CD4-positive, alpha-beta T cell treated with Interleukin-10 for 1 hour (primary cell): ENCODE measurements at places on chromosomes 13 and 19.

GRCh38 chr13:102197193-102197592 lies 204.7 kb downstream of the FGF14 start:
- DNase-seq, result no peak

DNA sequence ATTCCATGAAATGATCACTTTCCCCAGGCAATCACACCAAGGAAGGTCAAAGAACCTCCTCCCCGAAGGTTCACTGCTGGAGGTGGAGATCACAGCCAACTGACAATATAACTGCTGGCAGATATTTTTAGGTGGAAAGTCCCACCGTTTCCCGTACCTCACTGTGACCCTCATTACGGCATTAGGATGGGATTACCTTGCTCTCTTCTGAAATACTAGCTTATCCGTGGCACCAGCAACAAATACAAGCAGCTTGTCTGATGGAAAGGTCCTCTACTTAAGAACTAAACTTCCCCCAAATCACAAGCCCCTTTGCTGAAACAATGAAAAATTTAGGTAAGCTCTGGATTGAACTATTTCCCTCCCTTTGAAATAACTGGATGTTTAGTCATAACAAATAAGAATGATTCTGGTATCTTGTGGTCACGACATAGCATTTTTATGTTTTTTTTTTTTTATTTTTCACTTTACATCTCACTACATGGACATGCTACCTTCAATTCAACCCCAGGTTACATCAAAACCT lies 178.9 kb downstream of the COL4A1 start:
- no peak for DNase-seq

GRCh38 chr19:3115411-3115810 lies 20.4 kb upstream of the GNA15 start:
- no peak for DNase-seq

- DNase-seq, result no peak
Measured at GRCh38 chr19:52007451-52007805, 583 bp downstream of the ZNF615 start.

GRCh38 chr19:41328842-41329225 lies 18.9 kb downstream of the CCDC97 start:
- DNase-seq, result peak; percentile 28

GRCh38 chr13:54394085-54394700 lies 1365.6 kb downstream of the OLFM4 start:
- DNase-seq, result no peak

DNA sequence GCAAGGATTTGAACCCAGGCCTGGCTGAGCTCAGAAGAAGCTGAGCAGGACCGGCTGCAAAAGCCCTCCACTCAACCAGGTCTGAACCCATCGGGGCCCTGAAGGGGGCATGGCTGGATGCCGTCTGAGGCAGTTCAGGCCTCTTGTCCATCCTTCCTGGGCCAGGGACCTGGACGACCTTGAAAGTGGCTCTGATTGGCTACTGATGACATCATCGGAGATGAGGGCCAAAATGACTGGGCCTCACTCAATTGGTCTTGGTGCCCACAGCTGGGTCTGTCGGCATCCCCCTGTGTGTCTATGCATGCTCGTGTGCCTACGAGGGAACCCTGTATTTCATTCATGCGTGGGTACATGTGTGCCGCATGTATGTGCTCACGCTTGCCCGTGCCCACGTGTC lies 71.8 kb downstream of the PTPRS start:
- DNase-seq, result no peak

DNA sequence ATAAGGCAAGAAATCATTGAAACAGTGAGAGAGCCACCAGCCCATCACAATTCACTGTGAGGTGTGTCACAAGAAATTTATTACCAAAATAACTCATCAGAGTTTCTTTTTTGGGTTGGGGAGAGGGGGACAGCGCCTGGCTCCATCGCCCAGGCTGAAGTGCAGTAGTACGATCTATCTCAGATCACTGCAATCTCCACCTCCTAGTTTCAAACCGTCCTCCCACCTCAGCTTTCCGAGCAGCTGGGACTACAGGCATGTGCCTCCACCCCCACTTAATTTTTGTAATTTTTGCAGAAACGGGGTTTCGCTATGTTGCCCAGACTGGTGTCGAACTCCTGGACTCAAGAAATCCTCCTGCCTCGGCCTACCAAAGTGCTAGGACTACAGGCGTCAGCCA lies 3.6 kb downstream of the IFNL1 start:
- DNase-seq, result no peak

- DNase-seq, result no peak
Measured at GRCh38 chr19:6239401-6239844, 40.4 kb downstream of the MLLT1 start.

DNA sequence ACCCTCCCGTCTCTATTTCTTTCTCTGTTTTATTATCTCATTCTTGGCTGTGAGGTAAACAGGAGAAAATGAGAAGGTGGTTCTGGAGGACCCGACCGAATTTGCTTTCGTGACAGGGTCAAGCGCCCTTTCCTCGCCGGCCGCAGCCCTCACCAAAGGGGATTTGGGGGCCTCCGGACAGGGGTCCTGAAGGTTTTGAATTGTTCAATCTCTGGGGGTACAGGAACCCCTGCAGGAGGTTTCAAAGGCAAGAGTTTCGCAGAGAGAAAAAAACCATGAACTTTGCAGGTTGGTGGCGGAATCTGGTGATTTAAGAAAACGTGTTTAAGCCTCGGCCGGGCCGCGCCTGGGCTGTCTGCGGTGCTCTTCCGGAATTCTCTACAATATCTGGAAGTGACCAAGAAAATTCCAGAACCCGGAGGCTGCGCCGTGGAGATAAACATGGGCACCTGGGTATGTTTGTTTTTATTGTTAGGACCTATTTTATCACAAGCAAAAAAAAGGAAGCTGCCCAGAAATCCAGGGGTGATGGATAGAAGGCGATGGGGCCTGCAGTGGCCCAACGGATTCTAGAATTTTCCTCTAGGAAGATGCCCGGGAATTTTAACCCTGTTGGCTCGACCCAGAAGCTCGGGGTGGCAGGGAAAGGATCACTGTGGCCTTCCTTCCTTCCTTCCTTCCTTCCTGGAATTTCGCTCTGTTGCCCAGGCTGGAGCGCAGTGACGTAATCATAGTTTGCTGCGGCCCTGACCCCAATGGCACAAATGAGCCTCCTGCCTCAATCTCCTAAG lies 14.2 kb upstream of the PTBP1 start:
- DNase-seq, result no peak

DNA sequence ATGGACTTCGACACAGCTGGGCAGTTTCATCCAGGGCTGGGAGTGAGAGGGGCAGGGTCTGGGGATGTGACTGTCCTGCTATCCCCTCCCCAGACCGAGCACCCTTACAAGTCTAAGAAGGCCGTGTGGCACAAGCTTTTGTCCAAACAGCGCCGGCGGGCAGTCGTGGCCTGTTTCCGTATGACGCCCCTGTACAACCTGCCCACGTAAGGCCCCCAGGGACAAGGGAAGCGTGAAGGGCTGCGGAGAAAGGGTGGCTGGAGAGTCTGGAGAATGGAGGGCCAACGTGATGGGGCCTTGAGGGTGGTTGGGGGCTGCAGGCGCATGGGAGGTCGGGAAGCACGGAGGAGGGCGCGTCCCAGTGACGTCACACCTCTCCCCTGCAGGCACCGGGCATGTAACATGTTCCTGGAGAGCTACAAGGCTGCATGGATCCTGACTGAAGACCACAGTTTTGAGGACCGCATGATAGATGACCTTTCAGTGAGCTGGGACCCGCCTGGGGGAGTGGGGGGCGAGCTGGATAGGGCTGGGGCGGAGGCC lies 89.5 kb downstream of the MAP4K1 start:
- no peak for DNase-seq

GRCh38 chr19:17931532-17932191 lies 1.2 kb upstream of the CCDC124 start:
- no peak for DNase-seq

GRCh38 chr13:93230261-93230855 lies 3.8 kb downstream of the GPC6 start:
- no peak for DNase-seq

- no peak for DNase-seq
Measured at GRCh38 chr19:3320354-3320670, 46.1 kb upstream of the NFIC start.

- DNase-seq, result no peak
Measured at GRCh38 chr13:110334256-110334655, 27.2 kb downstream of the COL4A2 start.

DNA sequence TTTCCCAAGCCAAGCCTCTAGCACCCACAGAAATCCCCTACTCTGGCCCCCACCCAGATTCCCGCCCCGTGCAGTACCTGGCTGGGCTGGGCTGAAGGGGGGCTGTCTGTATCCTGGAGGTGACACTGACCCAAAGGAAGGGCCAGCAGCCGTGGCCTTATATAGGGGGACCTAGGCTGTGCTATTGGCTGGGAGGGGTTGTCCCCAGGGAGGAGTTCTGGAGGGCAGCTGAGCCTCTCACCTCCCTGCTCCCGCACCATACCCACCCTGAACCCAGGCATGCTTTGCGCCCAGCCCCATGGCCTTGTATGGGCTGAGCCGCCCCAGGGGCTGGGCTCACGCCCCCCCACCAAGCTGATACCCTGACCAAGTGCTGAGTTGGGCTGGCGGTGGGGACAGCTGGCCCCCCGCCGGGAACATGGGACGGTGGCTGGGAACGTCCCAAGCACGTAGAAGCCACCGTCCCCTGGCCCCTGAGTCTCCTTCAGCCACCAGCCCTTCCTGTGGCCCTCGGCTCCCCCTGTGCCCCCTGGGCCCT lies at the start of gene CKM:
Gene CKM (minus strand): TSS at position 132 of the 538 bp plus-strand sequence. CDS start 3,162 bp downstream, outside the sequence.
- DNase-seq, result no peak

DNA sequence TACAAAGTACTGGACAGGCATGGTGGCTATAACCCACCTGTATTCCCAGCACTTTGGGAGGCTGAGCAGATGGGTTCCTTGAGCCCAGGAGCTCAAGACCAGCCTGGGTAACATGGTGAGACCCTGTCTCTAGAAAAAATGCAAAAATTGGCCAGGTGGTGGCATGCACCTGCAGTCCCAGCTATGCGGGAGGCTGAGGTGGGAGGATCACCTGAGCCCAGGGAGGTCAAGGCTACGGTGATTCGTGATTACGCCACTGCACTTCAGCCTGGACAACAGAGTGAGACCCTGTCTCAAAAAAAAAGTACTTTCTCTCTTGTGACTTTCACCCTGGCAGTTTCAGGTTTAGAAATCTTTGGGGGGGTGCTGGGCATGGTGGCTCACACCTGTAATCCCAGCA lies 11.2 kb upstream of the RAB8A start:
- DNase-seq, result no peak

DNA sequence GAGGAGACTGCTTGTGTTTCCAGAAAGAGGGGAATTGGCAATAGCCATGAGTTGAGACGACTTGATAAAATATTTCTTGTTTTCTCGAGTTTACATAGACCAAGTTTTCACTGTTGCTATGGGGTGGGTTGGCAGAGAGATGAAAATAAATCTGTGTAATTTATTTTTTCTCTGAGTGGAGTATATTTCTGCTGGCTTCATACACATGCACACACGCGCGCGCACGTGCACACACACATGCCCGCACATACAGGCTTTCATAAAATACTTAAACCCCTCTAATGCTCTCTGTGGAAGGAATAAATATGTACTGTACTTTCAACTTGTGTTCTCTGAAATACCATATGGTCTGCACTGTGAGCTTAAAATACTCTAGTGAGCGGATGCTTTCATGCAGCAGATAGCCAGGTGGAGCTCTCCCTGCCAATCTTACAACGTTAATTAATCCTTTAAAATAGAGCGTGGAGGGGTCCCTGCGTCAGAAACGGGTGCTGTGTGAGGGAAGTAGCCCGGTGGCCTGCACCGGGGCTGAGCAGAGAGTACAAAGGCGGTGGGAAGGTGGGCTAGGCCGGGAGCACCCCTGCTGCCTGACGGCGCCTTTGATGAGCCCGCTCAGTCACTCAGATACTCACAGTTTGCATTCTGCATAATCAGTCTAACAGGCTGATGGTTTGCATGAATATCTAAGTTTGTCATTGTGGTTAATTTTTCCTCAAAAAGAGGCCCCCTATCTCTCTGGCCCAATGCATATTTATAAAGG lies 44.1 kb downstream of the CCNE1 start:
- DNase-seq, result no peak

GRCh38 chr13:79386125-79386826 lies 19.8 kb downstream of the RBM26 start:
- DNase-seq, result peak; percentile 39

GRCh38 chr13:24271601-24272451 lies 37.6 kb upstream of the C1QTNF9 start:
- peak; percentile 89 for DNase-seq

DNA sequence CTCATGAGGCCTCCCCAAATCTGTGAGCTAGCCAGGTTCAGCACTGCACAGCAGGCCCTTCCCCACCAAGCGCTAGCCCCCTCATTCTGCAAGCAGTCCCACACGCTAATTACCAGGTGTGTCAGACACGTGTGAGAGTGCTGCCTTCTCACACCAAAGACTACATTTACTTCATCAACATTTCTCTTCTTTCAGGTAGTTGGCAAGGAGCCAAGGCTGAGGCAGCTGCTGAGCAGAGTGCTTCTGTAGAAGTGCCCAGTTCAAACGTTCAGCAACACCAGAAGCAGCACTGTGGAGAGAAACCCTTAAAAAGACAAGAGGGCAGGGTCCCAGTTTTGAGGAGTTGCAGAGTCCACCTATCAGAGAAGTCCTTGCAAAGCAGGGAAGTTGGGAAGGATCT lies 6.4 kb downstream of the ZNF773 start:
- no peak for DNase-seq

DNA sequence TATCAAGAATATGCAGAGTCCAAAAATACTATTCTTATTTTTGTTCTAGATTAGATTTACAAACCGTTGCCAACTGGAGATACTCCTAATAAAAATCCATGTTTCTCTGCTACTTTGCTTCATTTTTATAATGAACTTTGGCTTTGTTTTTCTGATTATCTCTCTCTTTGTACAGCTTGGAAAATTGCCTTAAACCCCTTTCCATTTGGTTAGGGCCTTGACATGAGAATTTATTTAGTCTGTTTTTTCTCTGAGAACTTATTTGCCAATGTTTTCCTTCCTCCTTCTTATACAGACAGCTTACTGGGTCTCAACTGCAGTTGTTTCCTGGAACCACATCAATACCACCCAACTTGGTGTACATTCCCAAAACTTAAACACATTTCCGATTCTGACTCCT lies 555.4 kb downstream of the SLITRK6 start:
- DNase-seq, result no peak

DNA sequence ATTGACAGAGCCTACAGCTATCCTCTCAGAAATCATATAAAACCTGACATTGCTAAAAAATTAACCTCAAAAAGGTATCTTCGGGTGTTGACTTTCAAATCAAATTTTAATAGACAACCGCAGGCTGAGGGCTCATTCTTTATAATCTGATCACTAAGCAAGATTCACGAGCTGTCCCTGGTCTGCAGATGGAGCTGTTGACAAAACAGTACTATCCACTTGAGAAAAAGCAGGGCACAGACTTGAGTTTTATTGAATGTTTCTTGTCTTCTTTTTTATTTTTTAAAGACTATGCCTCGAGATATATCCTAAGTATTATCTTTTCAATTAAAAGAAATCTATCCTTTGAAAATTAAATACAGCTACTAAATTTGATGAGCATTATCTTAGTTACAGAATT lies 540.5 kb downstream of the PCDH9 start:
- DNase-seq, result no peak

GRCh38 chr19:4811328-4812131 lies 20.0 kb downstream of the TICAM1 start:
- DNase-seq, result peak; percentile 87

- DNase-seq, result no peak
Measured at GRCh38 chr19:48568345-48568886, 16.4 kb downstream of the SULT2B1 start.

GRCh38 chr19:23996549-23996948 lies 81.9 kb downstream of the ZNF726 start:
- DNase-seq, result no peak

GRCh38 chr19:18205200-18205892 lies 1.5 kb upstream of the RAB3A start:
- peak; percentile 59 for DNase-seq

GRCh38 chr13:47932950-47933923 lies 67.8 kb downstream of the SUCLA2 start:
- DNase-seq, result no peak
